ENCODE measurements at places on chromosomes 12 and 14.

- DNase-seq, result no peak
Observed at GRCh38 chr12:57169969-57170368, 22.6 kb upstream of the LRP1-AS start.

- DNase-seq, result no peak
Observed at GRCh38 chr12:111368291-111368787, 556 bp downstream of the PHETA1 start.

DNA sequence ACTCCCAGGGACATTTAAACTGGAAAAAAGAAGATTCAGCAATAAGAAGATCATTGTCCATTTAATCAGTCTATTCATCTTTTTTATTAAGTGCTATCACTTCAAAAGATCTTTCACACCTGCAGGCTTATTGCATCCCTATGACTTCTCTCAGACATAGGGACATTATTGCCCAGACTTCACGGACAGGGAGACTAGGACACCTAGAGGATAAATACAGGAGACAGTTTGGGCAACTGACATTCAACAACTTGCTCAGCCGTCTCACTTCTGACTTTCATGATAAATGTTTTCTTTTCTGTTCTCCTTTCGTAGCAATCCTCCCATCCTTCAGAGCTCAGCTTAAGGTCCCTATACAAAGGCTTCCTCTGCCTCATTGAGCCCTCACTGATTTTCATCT is 84.3 kb downstream of the TMEM30B start:
- DNase-seq, result no peak

- no peak for DNase-seq
Observed at GRCh38 chr12:68326716-68327115, 5.4 kb downstream of the MDM1 start.

DNA sequence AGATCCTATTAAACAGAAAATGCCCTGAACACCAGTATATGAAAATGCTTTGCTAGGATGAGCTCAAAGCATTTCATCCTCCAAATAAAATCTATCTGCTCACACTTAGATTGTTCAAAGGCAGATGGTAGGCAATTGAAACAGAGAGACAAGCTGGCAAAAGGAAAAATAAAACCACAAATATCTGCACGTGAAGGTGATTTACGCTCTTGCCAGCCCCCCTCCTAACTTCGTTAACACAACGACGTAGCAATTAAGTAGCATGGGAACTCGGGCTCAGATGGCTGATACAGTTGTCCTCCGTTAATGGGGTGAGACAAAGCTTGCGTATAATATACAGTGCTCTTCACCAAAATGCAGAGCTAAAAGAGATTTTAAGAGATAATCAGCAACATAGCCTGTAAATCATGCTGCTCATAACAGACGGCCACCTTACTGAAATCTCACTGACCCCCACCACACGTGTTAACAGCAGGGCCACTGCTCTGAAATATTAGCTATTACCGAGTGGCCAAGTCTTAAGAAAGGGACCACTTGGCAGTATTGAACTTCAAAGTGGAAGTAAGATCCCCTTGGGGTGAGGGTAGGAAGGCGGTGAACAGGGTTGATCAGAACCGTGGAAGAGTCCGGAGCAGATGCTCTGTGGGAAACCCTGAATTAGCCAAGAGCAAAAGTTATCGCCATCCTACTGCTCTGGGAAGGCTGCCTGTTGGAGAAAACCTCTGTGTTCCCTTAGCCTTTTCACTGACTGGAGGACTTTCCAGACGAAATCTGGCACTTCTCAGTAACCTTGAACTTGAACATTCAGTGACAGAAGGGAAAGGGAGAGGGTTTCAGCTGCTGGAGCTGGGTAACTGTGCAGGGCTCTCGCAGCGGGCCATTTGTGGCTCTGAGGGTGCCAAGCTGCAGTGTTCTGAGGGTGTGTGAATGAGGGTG is 23.1 kb downstream of the ETV6 start:
- no peak for DNase-seq

- no peak for DNase-seq
Observed at GRCh38 chr12:97312570-97313135, 150.0 kb upstream of the RMST start.

- no peak for DNase-seq
Observed at GRCh38 chr12:15212930-15213329, 8.3 kb downstream of the RERG start.

- DNase-seq, result no peak
Observed at GRCh38 chr12:89474615-89475014, 50.0 kb downstream of the GALNT4 start.

DNA sequence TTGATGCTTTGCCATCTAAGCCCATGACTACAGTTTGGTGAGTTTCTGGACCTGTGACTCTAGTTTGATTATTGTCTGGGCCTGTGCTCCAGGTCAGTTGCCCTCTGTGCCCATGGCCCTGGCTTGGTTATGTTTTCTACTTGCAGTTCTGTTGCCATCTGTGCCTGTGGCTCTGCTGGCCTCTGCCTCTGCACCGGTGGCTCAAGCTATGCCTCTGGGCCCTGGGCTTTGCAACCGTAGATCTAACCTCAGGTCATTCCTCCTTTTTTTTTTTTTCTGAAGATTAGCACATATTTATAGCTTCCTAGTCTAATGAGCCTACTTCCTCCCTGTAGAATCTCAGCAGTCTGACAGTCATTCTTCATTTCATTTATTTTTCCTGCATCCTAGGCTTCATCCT is 161.2 kb downstream of the CCDC91 start:
- DNase-seq, result no peak

- DNase-seq, result no peak
Observed at GRCh38 chr14:76686646-76687045, 74.6 kb upstream of the VASH1 start.

- no peak for DNase-seq
Observed at GRCh38 chr12:51839310-51839947, 9.1 kb downstream of the FIGNL2 start.

GRCh38 chr12:117098361-117099217 is 627 bp downstream of the TESC start:
- DNase-seq, result peak; percentile 36

DNA sequence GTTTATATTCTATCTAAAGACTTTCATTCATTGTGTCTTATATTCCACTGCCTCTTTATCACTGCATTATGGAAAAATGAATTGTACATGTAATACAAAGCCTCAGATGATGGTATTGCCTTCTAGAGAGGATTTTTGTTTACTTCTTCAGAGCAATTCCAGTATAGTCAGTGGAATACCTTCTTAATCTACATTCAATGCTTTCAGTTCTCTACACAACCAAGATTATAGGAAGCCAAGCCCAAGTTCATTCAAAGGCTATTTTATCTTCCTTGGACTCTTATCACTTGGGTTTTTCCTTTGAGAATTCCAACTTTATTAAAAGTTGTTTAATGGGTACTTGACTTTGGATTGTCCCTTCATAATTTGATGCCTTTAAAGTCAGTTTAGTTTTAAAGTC is 1971.0 kb upstream of the FLRT2 start:
- no peak for DNase-seq

DNA sequence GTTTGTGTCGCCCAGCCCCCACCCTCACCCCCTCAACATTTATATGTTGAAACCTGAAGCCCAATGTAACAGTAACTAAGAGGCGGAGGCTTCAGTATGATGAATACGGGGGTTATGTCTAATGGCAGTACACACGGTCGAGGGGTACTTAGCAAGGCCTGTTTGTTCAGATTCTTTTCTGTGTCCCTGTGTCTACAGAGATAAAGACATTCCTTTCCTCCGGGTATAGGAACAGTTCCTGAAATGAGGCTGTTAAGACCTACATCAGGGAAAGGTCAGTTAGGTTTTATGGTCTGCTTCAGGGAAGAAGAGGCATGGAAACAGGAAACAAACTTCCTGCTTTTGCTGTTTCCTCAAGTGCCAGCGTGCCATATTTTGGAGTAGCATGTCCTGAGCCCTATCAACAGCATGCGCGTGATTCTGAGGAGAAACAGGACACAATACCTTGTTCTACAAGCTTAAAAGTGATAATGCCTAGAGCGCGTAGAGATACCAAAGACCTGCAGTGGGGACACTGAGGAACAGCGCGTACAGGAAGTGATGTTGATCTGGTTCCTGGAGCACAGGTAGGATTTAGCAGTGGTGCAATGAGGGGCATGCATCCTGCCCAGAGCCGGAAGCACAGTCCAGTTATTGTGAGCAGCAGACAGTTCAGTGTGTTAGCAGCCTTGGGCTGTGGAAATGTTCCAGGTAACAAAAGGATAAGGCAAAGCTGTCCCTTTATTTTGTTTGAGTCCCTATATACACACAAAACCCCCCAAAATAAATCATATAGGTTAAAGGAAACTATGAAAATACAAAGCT is 47.2 kb downstream of the FGD4 start:
- DNase-seq, result no peak

- no peak for DNase-seq
Observed at GRCh38 chr12:3241621-3242020, 164.4 kb downstream of the TSPAN9 start.

DNA sequence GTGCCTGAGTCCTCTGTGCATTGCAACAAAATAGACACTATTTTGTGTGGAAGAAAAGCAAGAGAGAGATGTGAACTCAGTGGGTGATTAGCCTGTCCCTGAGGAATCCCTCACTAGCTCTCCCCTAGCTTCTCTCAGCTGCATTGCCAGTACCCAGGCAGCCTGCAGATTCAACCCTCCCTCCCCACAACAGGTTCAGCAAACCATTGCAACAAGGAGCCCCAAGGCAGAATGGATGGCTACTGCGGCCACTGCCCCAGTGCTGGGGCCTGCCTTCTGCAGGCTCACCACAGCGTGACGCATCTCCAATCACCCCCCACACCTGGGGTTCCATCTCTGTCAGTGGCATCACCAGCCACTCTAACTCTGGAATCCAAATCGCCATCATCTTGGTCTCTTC is 2.3 kb downstream of the CRACR2A start:
- DNase-seq, result no peak

- DNase-seq, result no peak
Observed at GRCh38 chr12:20132818-20133217, 235.5 kb upstream of the PDE3A start.

- no peak for DNase-seq
Observed at GRCh38 chr12:7788294-7788660, 925 bp upstream of the NANOG start.

- DNase-seq, result no peak
Observed at GRCh38 chr12:204261-204678, 9.7 kb downstream of the SLC6A12 start.

GRCh38 chr12:1977588-1977987 is 26.7 kb downstream of the DCP1B start:
- no peak for DNase-seq

DNA sequence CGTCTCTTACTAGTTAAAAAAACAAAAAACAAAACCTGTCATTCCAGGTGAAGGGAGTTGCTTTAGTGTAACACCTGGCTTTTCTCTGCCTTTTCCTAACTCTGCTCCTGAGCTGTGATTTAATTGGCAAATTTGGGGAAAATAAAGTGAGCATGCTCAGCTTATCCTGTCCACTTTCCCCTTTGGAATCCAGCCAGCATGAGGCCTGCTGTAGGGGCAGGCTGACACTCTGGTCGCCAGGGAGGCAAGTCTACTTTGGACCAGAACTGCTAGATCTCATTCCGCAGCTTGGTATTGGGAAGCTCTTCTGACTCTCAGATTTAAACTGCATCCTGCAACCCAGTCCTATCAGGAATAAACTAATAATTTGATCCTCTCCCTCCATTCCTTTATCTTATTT is 30.1 kb downstream of the CDKN1B start:
- no peak for DNase-seq

DNA sequence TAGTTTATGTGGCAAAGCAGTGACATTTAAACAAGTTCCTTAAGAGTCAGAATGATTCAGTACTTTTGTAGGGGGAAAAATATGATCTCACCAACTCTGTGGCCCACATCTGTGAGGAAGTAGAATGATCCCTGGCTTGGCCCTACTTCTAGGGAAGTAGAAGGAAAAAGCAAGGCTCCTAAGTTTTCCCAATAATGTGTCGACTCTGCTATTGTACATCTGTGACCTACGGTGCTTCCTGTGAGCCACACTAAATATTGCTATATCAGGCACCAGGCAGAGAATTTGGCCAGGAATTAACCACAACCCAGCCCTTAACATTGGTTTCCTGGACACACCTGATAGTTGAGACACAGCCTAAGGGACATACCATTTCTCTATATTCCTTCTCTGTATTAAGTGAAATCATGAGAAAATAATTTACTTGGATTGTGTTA is 9.3 kb upstream of the NID2 start:
- no peak for DNase-seq

DNA sequence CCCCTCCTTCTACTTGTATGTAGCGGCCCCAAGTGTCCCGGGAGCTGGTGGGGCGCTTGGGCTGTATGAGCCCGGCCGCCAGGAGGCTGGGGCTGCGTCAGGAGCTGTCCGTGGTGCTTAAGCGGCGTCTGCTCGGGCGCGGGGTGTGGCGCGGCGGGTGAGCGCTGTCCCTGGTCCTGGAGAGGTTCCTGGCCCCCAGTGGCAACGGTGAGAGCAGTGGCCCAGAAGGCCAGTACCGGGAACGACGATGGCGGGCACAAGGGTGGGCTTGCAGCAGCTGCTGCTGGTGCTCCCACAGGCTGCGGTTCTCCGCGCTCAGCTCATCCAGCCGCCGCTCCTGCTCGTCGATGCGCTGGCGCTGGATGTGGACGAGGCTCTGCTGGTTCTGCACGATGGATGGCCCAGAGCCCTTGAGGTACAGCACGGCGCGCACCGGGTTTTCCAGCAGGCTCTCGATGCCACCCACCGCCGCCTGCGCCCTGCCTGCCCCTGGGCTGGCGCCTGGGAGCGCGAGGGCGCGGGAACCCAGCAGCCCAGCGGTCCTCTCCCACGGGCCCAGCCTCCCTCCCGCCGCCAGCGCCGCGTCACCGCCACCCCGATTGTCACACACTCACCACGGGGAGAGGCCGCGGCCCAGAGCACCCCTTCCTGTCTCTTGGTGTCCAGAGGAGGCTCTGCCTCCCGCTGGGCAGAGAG is 41.9 kb upstream of the FKBP4 start:
- DNase-seq, result peak; percentile 18

- no peak for DNase-seq
Observed at GRCh38 chr12:88375306-88376305, 204.7 kb downstream of the KITLG start.

All from GM18507 (cell line).